ENCODE measurements at places on chromosomes 2 and 18. TPM values are rescaled to one million over a fixed set of nuclear protein-coding genes. Genes with fewer than 3 reads are reported as not detected.

DNA sequence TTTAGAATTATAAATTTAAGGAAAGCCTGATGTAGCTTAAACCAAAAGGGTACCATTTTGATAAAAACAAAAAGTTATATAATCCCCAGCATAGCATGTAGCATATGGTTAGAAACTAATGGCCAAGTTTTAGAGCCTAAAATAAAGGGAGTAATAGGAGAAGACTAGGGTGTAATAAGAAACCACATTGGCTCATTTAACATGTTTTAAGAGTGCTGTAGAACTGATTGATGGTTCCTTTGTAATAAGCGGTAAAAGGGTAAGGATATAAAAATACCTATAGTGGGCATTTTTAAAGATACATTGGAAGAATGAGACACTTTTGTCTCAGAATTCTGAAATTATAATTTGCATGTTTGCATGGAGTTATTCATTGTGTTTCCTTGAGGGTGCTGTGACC lies 1.9 kb downstream of the PSMA8 start:
- H3K4me3 ChIP-seq: no peak overlapping the region
- no peaks in the 10 kb centered on the region for H3K36me3 ChIP-seq
- no peaks in the 10 kb centered on the region for H3K4me1 ChIP-seq
- H3K27me3 ChIP-seq: no peaks in the 10 kb centered on the region
- H3K27ac ChIP-seq: no peak overlapping the region

Gene RND3
- 178 TPM for total RNA-seq

- DNase-seq: no peak
- H3K4me3 ChIP-seq: no peak overlapping the region
- peaks cover 22% of the 10 kb centered on the region for H3K4me1 ChIP-seq
- peaks cover 45% of the 10 kb centered on the region for H3K27me3 ChIP-seq
- no peak overlapping the region for H3K27ac ChIP-seq
Observed at GRCh38 chr2:73176205-73176880, 26.0 kb upstream of the NOTO start.

- no peak overlapping the region for H3K27ac ChIP-seq
- H3K4me3 ChIP-seq: no peak overlapping the region
- H3K4me1 ChIP-seq: peaks cover 26% of the 10 kb centered on the region
Observed at GRCh38 chr18:55768255-55768654, 180.3 kb upstream of the TCF4 start.

Gene APCDD1
- not detected for total RNA-seq

Measured in SJSA1 (cell line).